ENCODE measurements at places on chromosomes 11 and 22.

DNA sequence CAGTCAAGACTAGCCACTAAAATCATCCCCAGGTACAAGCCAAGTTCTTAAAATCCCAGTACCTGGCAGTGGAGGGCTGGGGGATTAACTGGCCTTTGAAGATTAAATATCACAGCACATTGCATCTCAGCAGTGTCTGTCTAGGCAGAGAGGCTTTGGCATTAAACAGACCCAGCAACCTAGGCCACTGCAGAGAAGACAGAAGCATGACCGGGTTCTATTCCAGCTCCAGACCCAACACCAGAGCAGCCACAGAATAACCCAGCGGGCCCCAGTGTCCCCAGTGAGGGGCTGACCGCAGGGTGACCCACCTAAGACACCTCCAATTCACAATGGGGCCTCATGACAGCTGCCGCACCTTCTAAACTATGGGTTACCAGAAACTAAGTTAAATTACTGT lies 88.2 kb downstream of the SHANK2 start:
- no peak for DNase-seq

GRCh38 chr22:39629851-39630250 lies 59.3 kb downstream of the CACNA1I start:
- DNase-seq = no peak

GRCh38 chr11:78685156-78685555 lies 110.5 kb upstream of the NARS2 start:
- DNase-seq = no peak

GRCh38 chr11:69913591-69914285 lies 94.5 kb upstream of the FGF3 start:
- DNase-seq = no peak

DNA sequence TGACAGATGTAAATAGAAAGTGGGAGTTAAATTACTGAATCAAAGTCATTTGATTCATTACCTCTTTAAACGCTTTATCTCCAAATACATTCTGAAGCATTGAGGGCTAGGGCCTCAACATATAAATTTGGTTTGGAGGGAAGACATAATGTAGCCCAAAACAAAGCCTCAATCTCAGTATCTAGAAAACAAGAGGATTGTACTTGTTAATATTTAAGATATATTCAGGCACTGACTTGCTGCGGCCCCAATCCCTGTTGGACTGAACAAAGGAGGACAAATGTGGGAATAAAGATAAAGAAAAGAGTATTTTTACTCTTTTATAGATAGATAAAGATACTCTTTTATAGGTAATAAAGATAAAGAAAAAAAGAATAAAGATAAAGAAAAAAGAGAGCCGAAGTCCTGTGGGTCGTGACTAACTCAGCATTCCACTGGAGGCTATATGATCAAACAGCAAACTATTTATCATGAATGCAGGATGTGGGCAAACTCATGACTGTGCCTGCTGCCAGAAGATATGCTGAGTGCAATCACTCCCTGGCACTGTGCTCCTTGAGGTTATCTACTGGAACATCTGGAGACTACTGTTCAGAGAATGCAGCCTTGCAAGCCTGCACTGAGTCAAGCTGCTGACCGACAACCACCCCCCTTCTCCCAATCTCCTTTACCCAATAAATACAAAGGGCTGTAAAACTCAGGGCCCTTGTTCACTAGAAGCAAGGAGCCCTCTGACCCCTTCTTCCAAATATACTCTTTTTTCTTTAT lies 6.9 kb downstream of the OR10V1 start:
- no peak for DNase-seq

GRCh38 chr11:103851166-103851651 lies 185.2 kb upstream of the DDI1 start:
- no peak for DNase-seq

- DNase-seq = no peak
Observed at GRCh38 chr11:27722117-27722952, 22.1 kb upstream of the BDNF start.

GRCh38 chr22:43634316-43634715 lies 177.8 kb downstream of the EFCAB6 start:
- DNase-seq = no peak

DNA sequence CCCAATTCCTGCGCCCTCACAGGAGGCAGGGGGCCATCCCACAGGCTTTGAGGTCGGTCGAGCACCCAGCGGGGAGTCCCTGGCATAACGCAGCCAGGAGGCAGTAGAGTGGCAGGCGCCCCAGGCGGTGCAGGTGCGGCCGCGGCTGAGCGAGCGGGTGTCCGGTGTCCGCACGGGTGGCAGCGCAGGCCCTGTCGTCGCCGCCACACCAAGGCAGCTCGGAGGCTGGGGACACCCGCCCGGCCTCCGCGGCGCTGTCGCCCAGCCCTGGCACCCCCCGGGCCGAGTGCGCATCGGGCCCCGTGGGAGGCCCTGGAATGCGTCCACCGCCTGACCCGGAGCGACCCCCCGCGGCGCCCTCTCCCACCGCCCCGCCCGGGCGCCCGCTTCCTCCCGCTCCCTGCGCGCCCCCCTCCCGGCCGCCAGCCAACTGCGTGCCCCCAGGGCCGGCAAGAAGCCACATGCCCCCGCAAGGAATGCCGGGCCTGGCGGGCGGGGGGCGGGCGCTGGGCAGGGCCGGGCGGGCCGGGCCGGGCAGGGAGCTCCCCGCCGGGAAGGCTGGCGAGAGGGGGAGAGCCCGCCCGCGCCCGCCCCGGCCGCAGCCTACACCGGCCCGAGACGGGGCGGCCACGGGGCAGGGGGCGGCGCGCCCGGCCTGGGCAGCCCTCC lies 33.9 kb downstream of the PRDM11 start:
- no peak for DNase-seq

GRCh38 chr11:128618603-128619002 lies 31.2 kb upstream of the ETS1 start:
- no peak for DNase-seq

DNA sequence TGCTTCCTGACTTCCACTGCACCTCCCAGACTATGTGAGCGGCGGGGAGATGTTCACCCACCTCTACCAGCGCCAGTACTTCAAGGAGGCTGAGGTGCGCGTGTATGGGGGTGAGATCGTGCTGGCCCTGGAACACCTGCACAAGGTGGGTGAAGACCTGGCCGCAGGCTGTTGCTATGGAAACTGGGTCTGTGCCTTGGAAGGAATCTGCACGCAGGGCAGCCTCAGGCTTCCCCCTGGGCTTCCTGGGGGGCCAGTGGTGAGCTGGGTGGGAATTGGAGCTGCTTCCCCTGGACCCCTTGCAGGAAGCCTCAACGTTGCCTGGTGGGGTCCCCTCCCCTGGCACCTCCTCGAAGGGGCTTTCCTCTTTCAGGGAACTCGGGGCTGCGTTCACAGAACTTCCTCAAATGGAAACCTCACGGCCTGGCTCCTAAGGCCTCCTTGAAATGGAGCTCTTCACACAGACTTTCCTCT lies 1.5 kb downstream of the RPS6KA4 start:
- no peak for DNase-seq

DNA sequence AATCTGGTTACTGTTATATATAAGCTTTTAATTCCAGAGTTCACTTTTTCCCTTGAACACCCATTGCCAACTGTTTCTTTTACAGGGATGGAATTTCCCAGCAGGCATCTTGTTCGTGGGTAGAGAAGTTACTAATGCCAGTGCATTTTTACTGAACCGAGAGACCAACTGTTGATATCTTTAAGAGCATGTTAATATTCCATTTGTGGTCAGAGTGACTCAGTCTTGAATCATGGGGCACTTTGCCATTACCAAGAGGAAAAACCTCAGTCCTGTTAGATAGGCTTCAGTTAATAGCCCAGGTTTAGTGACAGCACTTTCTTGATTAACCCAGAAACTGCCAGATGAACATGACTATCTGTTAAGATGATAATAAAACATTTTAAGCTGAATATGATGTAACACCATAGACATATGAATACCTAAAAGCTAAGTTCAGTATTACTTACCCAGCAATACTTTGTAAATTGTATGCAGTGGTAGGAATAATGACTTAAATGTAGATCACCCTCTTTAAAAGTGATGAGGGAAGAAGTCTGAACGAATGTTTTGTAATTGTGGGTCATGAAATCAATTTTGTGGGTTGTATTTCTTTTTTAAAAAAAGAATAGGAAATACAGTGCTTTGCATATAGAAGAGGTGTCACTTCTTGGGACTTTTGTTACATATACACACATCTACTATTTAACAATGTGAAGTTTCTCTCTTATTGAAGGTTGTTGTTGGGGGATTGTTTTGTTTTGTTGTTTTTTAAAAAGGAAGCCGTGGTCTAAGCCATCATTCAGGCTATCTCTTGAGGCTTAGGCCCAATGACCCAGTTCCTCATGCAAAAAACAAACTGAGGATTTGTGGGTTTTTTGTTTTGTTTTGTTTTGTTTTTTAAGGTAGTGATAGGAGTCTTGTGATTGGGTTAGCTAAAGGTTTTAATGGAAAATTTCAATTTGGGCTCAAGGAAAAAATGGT lies 79.2 kb upstream of the GRIK4 start:
- DNase-seq = no peak

DNA sequence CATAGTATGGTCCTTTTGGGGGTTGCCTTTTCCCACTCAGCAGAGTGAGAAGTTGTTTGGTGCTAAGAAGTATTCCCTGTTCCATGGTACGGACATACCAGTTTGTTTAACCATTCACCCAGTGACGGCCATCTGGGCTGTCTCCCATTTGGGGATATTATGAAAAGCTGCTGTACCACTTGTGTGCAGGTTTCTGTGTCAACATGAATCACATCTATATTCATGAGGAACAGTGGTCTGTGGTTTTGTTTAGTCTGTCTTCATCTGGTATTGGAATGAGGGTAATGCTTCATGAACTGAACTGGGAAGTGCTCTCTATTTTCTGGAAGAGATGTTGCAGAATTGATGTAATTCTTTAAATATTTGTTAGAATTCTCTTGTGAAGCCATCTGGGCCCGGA lies 89.5 kb downstream of the TRMU start:
- DNase-seq = no peak

GRCh38 chr11:69674267-69674885 lies 777 bp downstream of the LTO1 start:
- DNase-seq = peak; percentile 56

DNA sequence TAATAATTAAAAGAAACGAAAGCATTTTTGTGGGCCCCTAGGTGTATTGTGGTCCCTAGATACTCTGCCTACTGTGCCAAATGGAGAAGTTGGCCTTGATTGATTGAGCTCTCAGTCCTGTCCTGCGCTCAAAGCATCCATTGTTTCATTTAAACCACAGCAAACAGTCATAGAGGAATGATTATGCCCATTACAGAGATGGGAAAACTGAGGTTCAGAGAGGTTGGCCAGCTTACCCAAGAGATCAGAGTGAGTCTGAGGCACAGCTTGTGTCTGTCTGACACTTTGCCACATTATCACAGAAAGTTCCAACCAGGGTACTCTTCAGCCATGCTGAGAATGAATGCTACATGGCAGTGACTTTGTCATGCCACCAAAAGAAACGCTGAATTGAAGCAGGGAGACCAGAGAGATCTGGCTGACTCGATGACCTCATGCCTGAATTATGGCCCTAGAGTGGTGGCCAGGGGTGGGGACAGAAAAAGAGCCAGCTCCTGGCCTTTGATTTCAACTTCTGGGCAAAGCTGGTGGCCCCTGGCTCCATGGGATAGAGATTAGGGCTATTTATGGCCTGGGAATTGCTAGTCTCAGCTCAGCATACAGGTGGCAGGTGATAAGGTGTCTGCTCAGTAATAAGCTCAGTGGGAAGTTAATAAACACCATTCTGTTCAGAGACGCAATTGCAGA lies 180.5 kb downstream of the MIAT start:
- no peak for DNase-seq
